ENCODE measurements at places on chromosomes 11 and 22.

DNA sequence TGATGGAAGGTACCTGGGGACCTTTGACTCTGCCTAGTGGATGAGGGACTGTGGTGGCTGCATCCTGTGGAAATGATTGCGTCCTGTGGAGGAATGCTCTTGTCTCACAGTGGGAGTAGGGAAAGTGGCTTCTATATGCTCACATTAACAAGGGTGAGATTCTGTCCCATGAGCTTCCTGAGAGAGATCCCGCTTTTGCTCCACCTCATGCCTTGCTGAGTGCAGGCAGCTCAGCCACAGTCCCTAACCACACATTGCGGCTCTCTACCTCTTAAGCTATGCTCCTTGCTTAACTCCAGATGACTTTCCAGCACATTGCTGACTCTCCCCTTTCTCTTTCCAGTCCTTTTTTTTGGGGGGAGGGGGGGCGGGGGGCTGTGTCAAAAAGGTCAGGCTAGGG, 45.0 kb downstream of the TEAD1 start:
- no peak for DNase-seq

DNA sequence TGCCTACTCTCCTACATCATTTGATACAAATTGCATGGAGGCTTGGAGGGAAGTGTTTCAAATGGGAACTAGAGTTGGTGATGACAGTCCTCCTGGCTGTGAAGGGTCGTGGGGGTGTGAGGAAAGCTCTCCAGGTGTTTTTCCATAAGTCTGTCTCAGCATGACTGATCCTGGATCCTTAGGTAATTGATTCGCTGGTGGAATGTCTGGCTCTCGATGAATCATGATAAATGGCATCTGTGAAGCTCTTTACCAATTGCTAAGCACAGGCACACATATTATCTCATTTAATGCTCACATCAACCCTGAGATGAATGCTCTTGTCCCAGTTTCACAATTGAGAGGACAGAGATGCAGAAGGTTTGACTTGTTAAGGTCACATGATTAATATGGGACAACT, 107.5 kb downstream of the PKNOX2 start:
- no peak for DNase-seq

GRCh38 chr11:87265132-87265531, 227.4 kb downstream of the TMEM135 start:
- DNase-seq: no peak

DNA sequence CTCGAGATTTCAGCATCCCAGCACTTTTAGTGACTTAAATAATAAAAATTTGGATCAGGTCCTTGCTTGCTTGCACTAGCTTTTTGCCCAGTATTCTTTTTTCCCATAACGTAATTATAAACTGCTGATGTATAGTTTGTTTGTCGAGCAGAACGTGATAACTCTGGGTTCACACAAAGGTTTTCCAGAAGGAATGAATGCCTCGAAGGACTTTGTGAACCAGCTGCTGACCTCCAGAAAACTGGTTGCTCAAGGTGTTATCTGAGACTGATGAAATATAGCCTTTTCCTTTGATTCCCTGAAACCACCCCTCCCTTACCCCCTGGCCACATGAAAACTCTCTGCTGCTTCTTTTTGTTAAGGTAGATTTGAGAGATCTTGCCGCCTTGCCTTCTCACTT, 229.1 kb upstream of the CARD18 start:
- no peak for DNase-seq

- no peak for DNase-seq
Observed at GRCh38 chr11:113249491-113249763, 65.0 kb upstream of the TTC12 start.

GRCh38 chr11:106327637-106328036, 250.2 kb downstream of the AASDHPPT start:
- DNase-seq: no peak

- peak; percentile 16 for DNase-seq
Observed at GRCh38 chr11:111982019-111982464, 43.2 kb upstream of the DLAT start.

GRCh38 chr22:24968066-24968561, 15.6 kb downstream of the KIAA1671 start:
- no peak for DNase-seq

GRCh38 chr11:131739243-131739882, 368.9 kb downstream of the NTM start:
- DNase-seq: no peak

DNA sequence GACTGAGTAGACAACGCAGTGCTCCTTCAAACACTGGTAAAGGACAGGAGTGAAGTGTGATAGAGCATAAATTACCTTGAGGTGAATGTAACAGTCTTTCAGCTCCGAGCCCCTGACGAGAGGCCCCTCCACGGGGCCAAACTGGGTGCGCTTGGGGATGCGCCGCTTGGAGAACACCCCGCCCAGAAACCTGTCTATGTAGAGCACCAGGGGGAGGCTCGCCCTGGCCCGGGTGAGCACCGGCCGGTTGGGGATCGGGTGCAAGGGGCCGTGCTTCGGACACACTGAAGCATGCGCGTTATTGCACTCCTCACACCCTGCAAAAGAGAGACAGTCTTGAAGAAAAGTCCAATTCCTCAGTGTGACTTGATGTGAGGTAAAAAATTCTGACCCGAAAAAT, 49.3 kb upstream of the NFRKB start:
- no peak for DNase-seq

- no peak for DNase-seq
Observed at GRCh38 chr11:43558146-43558545, 122.4 kb upstream of the HSD17B12 start.

DNA sequence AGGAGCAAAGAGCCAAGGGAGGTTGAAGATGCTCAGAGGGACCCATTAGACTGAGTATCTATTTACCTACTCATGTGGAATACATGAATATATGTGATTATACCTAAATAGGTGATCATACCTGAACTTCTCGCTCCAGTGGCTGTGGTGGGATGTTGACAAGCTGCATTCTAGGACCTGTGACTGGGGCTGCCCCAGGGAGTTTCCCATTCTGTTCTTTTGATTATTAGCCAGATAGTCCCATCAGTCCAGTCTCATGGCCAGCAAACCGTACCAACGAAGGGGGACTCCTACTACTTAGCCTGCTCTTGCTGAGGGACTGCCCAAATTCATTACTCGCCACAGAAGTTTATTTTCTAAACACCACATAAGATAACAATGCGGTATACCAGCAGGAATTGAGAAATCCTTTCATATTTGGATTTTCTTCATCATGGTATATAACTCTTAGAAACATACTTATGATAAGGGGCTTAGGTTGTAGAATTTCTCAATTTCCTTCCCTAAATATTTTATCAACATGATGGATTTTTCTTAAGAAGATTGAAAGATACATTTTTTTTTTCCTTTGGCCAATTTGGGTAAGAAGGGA, 273.9 kb downstream of the NTM start:
- no peak for DNase-seq

All from stimulated activated CD8-positive, alpha-beta memory T cell treated with anti-CD3 and anti-CD28 coated beads, Interleukin-7, amount 100 ng/mL, for 1 hour (primary cell).